ENCODE measurements at places on chromosomes 4 and X.

DNA sequence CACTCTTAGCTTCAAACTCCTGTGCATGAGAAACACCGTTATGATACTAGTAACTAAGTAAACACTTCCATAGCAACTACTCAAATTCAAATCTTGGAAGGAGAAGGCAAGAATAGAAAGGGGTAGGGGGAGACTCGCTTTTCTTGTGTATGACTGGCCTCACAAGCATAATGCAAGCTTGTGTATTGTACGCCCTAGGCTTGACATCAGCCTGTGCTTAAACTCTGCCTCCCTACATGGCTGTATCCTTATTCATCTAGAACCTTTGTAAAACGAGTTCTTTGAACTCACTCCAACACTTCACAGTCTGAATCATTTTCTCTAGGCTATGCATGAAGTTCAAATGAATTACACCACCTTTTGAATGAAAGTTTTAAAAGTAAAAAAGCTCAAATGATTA lies 1071.2 kb upstream of the ADGRL3 start:
- no peak for DNase-seq

GRCh38 chr4:106186201-106186600 lies 129.8 kb downstream of the TBCK start:
- no peak for DNase-seq

DNA sequence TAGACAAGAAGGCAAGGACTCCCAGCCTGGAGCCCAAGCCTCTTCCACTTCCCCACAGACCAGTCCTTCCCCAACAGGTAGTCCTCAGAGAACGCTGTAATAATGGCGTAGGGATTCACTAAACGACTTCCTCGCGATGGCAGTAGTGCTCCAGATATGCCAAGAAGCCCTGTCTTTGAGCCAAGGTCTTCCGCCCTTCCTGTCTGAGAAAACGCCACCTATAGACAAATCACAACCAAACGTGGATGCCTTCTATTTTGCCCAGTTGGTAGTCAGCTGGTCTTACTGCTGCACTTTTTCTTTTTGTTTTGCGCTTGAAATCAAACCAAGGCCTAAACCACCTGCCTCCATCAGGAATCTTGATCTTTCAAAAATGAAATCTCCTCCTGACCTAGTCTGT lies 203.3 kb downstream of the OR13H1 start:
- DNase-seq = peak; percentile 80

DNA sequence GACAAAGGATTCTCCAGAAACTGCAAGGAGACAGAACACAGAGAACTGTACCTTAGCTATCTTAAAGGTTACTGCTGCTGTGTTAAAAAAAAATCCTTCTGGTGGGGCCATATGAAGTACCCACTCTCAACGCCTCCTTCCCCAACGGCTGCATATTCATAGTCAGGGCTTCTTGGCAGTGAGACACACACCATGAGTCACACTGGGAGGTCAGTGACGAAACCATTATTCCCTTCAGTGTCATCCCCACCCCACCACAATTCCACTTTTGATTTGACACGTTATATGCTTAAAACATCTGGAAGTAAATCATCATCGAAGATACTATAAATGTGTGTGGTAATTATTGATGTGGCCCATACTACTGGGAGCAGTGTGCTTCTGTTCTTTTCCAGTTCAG lies 271.5 kb downstream of the LDB2 start:
- DNase-seq = no peak

GRCh38 chrX:29155286-29155685 lies 568.0 kb downstream of the IL1RAPL1 start:
- no peak for DNase-seq

GRCh38 chr4:122278976-122279375 lies 99.8 kb upstream of the ADAD1 start:
- DNase-seq = no peak

DNA sequence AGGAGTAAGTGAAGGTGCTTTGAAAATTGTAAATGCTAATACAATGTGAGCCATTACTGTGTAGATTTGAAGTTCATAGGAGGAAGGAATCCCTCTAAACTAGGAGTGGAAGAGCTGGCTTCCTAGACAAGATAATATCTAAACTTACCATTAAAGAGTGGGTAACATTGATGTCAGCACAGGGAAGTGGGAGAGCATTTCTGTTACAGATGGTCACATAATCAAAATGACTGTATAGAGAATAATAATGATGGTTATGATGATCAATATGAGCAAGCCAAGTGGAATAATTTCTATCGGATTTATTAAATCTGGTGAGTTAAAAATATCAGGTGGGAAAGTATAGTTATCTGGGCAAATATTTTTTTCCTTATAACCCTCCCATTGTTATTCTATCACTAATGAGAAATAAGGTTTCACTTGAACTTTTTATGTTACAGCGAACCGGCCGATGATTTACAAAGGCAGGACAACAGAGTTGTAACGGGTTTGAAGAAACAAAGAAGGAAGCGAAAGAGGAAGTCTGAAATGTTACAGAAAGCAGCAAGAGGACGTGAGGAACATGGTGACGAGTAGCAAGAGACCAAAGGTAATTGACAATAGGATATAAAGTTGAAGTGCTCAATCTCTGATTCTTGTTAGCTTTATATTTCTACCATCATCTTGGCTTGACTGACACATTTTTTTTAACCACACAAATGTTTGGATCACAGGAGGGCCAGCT lies 43.5 kb downstream of the FMR1NB start:
- DNase-seq = peak; percentile 3

All from HL-60 (cell line).